NCI-H226 (cell line): ENCODE measurements at places on chromosomes 12 and 14.
A peak's percentile ranks its signal among the peaks of the same experiment; 100 is the strongest.

GRCh38 chr12:66742508-66743367, 63.9 kb upstream of the GRIP1 start:
- DNase-seq, result no peak

DNA sequence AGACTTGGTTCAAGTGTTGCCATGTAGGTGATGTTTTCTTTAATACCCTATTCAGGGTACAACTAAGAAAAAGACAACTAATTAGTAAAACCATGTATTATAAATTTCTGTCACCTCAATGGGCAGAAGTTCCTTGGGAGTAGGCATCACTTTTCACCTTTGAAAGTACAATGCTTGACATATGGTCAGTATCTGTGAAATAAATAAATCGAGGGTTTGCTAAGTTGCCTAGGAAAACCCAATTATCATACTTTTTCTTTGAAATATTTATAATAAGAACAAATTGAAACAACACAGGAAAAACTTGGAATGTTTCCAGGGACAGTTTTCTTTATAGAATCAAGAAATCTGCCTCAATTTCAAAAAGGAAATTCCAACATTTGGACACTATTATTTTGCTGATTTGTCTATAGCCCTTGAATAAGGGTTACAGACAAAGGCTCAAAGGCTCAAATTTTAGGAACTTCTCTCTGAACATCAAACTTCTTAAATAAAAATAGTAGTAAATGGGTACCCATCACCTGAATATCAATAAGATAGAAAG, 13.7 kb downstream of the FGD6 start:
- DNase-seq, result no peak

DNA sequence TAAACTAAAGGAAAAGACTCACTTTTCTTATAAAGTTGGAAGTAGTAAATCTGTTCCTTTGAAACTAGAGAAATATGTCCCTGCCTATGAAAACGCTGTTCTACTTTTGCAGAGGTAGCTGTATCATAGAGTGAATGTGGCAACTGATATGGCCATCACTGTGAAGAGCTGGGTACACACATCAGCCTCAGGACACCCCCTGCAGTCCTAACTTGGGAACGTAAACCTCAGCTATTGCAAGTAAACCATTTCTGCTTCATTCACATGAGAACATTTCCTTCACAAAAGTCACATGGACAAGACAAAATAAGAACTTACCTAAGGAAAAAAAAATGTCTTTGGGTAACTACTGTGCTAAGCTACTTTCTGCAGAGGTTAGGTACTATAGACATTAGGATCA, 233.3 kb upstream of the PPFIA2 start:
- no peak for DNase-seq

GRCh38 chr12:98968896-98969295, 323.8 kb downstream of the APAF1 start:
- no peak for DNase-seq

DNA sequence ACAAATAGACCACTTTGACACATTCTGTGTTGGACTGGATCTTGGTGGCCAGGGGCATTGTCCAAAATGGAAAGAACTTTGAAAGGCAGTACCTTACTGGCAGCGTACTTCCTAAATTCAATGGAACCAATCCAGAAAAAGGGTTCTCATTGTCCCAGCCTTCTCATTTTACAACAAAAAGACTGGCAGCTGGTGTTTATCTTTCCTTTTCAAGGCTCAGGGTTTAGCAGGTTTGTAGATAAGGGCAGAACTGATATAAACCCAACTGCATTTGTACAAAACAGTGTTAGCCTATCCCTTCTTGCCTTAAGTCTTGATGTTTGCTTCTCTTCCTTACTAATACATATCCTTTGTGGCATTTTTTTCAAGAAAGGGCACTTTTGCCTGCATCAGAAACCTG, 7.7 kb downstream of the THAP2 start:
- no peak for DNase-seq

GRCh38 chr14:74635847-74636246, 23.8 kb upstream of the LTBP2 start:
- no peak for DNase-seq

DNA sequence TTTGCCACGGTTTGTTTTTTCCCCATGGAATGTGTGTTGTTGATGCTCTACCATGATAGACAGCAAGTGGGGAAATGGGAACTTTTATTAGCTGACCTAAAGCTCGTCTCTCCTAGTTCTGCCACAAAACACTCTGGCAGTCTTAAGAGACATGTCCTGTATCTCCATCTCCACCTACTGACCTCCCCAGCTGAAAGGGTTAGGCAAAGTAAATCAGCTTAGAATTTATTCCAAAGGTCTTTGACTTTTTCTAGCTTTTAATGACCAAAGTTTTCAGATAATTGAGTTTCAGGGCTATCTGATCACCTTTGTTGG, 9.4 kb upstream of the ADIPOR2 start:
- no peak for DNase-seq

- DNase-seq, result no peak
Observed at GRCh38 chr14:67746927-67747326, 45.2 kb downstream of the RDH12 start.

GRCh38 chr14:74983343-74983742, 19.4 kb upstream of the EIF2B2 start:
- no peak for DNase-seq

DNA sequence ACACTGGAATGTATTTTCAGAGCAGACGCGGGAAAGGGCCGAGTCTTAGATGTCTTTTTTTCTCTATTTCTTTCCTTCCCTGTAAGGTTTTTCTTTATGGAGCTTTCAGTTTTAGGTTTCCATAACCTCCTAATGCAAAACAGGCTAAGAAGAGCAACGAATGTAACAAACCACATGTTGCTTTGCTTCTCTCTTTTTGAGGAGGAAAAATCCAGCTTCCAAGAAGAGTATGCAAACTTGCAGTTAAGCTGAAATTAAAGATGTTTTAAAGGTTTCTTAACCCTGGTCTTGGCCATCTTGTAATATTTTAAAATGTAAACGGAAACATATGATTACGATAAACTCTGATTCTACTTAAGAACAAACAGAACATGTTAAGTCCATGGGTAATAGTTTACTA, 86.9 kb downstream of the PRICKLE1 start:
- no peak for DNase-seq

DNA sequence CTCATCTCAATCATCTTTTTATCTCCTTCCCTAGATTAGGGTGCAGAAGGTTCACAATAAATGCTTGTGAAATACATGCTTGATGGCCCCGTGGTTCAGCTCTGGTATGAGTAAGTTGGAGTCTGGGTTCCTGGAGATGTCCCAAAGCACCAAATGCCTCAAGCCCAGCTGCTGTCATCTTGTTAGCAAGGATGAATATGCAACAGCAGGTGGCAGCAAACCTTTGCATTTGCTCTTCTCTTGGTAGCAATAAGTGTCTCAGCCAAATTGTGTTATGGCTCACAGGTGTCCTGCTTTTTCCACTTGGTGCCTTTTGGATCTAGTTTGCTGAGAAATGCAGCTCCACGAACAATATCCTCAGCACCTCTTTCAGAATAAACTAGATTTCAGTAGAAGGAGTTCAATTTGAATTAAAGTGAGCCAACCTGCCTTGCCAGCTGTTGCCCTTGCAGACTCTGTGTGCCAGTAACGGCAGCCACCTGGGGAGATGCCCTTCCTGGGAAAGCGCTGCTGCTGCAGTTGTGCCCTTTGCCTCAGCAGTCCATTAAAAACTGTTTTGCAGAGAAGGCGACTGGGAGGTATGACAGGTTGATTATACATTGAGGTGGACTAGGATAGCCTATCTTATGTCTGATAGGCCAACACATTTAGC, 417.3 kb downstream of the SNAPC1 start:
- peak; percentile 60 for DNase-seq

- peak; percentile 91 for DNase-seq
Observed at GRCh38 chr14:59278111-59278510, 89.6 kb downstream of the DAAM1 start.

GRCh38 chr14:67944605-67945004, 125.0 kb downstream of the RAD51B start:
- no peak for DNase-seq

- DNase-seq, result no peak
Observed at GRCh38 chr12:18907127-18907526, 169.2 kb downstream of the CAPZA3 start.

- peak; percentile 5 for DNase-seq
Observed at GRCh38 chr12:119780786-119781434, 96.2 kb downstream of the CIT start.

GRCh38 chr14:33788161-33788560, 162.7 kb downstream of the EGLN3 start:
- DNase-seq, result no peak

DNA sequence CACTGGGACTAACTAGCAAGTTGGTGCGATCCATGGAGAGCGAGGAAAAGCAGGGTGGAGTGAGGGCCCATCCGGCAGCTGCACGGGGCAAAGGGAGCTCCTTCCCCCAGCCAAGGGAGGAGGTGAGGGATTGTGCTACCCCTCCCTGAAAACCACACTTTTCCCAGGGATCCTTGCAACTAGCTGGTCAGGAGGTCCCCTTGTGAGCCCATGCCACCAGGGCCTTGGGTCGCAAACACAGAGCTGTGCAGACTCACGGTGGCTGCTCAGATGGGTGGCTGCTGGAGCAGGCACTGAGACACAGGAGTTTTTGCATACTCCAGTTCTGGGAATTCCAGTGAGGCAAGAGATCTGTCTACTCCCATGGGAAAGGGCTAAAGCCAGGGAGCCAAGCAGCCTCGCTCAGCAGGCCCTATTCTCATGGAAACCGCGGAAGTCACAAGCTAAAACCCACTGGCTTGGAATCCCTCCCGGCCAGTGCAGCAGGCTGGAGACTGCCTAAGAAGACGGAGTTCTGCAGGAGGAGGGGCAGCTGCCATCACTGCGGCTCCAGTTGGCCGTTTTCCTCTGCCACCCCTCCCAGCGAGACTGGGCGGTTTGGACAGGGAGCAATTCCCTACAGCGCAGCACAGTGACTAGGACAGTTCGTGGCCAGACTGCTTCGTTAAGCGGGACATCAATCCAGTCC, 10.9 kb upstream of the ZNF705A start:
- DNase-seq, result no peak

DNA sequence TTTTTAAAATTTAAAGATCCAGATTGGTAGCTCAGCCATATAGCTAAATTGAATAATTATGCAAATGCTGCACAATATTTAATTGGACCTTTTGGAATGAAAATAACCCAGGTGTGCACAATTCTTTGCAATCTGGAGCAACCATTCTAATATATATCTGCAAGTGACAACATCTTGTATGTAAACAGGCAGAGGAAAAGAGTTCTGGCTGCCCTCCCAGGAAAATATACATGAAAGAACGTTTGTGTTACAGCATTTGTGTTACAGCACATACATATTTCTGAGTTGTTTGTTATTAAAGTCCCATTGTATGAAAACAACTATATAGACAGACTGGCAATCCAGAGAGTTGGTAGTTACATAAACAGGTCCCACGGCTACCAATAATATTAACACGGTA, 377.5 kb downstream of the DIO2 start:
- DNase-seq, result no peak

DNA sequence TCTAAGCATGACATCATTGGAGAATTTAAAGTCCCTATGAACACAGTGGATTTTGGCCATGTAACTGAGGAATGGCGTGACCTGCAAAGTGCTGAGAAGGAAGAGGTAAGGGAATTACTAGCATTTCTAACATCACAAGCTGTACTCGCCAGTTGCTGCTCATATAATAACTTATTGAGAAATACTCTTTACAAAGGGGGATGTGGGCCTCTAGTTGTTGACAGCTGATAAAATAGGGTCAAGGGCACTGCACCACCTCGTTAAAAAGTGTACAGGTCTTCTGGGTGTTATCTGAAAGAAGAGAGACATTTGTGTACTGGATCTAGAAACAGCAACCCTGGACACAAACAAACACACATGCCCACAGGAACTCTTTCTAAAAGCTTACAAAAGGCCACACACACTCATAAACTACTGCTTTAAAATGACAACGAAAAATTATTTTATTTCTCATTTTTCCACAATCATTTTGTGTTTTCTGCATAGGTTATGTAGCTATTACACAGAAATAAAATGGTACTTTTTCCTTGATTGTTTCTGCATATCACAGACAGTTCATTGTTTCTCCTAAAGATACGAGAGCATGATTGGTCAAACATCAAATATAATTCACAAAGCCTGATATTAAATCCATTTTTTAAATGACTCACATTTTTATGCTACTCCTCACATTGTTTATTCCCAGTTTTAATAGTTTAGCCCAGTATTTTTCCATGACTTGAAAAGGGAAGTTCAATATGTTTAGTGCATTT, 391.1 kb downstream of the PAWR start:
- no peak for DNase-seq

- peak; percentile 74 for DNase-seq
Observed at GRCh38 chr14:89667983-89668382, 250.9 kb upstream of the FOXN3 start.

DNA sequence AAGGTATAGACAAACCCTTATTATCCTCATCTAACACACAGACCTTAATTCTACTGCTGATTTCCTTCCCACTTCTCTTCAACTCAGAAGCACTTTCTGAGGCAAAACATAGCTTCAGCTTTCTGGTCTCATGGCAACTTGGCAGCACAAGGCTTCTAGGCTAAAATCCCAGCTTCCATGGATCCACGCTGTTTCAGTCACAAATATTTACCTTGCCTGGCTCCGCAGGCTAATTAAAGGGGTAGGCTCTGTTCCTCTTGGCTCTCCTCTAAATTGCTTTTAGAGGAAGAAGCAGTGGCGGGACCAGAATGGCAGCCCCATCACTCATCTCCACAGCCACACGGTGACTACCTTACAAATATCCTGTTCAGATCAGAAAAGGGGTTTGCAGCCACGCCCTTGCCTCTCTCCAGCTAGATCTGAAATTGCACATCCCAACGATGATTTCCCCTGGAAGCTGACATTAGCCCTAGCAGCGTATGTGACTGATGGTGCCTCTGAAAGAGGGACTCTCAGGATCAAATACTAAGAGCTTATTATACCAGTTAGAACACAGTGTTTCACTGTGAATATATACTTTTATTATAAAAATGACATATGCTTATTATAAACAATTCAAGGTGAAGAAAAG, 221.5 kb upstream of the NUDT4 start:
- no peak for DNase-seq

- DNase-seq, result no peak
Observed at GRCh38 chr14:70180718-70181117, 8.0 kb downstream of the SLC8A3 start.

DNA sequence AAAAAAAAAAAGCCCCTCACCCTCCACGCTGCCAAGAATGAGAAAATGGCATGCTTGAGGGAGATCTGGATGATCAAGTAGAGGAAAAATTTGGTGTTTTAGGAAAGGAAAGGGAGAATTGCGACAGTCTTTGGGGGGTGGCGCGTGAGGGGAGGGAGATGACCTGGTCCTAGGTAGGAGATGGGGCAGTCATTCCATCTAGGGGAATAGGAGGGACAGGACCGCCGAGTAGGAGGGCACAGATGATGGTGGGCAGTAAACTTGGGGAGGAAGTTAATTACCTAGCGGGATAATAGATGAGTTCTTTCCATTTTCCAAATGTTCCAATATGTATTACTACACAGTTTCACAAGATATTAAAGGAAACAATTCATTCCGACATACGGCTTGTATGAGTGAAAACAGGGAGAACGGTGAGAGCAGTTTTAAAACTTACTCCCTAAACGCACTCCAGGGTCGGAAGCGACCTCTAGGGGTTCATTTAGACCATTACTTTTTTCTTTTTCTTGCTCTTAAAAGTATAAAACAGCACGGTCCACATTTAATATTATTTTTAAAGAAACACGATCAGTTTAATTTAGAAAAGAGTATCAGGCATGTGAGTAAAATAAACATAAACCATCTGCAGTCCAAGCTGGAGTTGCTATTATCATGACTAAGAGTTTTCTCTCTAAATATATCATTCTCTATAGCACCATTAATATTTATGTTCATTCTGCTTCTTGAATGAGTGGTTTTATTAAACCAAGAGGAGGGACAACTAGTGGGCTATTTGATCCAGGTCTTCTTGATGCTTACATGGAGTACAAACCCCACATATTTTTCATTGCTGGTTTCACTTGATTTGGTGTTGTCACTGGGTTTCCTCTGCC, 3.0 kb upstream of the FNTB start:
- DNase-seq, result no peak
